GM23248 (cell line): ENCODE measurements at places on chromosomes 7 and 10.

DNA sequence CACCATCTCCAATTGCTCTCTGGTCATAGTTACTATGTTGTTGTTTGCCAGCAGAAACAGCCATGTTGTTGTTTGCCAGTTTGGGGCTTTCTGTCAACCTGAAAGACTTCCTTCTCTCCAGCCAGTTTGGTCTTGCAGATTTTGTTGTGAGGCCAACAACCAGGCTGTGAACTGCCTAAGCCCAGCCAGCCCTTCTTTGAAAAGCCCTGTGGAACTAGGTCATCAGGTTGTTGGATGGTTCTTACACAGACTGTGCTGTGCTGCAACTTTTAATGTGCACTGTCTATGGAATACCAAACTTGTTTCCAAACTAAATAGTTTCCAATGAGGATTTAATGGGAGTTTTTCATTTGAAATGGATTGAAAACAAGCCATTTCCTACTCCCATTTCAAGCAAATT, 592.7 kb upstream of the GALNT17 start:
- DNase-seq = no peak

DNA sequence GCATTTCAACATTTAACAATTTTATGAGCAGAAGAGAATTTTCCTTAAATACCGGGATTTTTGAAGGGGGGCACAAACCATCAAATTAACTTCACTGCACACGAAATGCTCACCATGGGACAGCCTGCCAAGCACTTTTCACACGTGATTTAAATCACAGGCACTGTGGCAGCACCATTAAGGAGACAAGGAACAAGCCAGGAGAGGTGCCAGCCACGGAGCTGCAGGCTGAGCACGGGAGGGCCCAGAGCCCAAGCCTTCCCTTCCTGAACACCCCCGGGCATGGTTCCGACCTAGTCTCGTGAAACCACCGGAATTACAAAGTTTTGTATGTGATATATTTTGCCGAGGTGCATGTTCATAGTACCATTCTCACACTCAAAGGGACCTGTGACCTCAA, 13.4 kb downstream of the PITRM1 start:
- no peak for DNase-seq

DNA sequence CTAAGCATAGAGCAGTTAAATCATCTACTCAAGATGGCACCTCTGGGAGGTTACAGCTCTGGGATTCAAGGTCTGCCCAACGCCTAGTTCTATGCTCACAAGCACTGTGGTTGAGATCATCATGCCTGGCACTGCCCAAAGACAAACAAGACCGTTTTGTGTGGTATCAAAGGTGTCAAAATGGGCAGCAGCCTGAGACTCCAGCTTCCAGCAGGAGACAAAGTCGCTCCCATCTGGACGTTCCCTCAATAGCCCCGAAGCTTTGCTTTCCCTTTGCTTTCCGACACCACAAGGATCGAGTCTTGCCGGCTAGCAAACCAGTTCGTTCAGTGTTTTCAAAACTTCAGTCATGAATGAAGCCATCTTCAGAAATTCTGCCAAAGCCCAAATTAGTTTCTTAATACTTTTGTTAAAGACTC, 5.1 kb downstream of the HABP2 start:
- DNase-seq = no peak

- peak; percentile 90 for DNase-seq
These were observed 25.6 kb downstream of the RNF216 start for GRCh38 chr7:5755704-5756504.

GRCh38 chr10:125332548-125333208, 172.3 kb upstream of the CTBP2 start:
- no peak for DNase-seq

DNA sequence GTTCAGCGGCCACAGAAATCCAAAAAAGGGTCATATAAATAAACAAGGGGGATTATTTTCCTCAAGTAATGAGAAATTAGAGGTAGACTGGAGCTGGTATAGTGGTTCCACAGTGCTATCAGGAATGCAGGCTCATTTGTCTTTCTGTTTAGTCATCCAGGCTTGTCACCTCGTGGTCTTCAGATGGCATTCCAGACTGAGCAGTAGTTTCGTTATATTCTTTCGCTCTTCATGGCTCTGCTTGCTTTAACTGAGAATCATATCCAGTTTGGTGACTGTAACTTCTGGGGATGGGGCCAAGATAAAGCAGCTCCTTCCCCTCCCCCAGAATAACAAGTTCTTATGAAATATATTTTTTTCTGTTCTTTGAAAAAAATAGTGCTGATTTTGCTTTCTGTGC, 9.5 kb downstream of the ANKIB1 start:
- DNase-seq = peak; percentile 95

GRCh38 chr7:43303740-43304241, 191.3 kb downstream of the HECW1 start:
- DNase-seq = peak; percentile 15

DNA sequence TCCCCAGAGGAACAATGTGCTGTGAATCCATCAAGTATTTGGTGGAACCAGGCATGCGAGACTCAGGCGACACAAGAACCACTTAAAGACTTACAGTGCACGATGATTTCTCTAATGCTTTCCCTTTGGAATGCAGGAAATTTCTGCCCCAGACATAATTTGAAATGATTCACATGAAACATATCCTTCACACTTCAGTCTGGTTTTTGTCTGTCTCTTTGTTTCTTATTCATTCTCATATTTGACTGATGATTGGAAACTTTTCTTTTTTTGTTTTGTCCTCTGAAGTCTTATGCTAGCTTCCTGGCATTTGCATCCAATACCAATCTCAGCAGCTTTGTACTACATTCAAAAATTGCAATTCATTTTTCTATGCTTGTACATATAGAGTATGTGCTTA, 502.8 kb downstream of the PHTF2 start:
- DNase-seq = peak; percentile 77

GRCh38 chr7:21107101-21107500, 320.4 kb upstream of the SP8 start:
- DNase-seq = no peak

DNA sequence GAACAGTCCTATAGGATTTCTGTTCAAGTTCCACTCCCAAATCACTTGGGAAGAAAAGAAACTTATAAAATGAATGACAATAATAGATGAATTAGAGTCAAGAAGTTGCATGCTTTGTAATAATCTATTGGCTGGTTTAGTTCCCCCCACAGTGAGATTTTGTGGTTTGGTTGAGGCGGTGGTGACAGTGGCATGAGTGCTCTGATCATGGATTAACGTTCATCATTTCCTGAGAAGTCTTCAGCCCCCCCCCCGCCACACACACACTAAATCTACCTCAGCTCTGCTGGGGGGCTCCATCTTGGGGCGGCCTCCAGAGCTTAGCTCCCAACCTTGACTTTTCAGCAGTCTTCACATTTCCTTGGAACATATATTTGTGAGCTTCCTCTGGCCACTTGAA, 121.7 kb downstream of the ABCA13 start:
- no peak for DNase-seq
